ENCODE measurements at places on chromosomes 2 and 18.

DNA sequence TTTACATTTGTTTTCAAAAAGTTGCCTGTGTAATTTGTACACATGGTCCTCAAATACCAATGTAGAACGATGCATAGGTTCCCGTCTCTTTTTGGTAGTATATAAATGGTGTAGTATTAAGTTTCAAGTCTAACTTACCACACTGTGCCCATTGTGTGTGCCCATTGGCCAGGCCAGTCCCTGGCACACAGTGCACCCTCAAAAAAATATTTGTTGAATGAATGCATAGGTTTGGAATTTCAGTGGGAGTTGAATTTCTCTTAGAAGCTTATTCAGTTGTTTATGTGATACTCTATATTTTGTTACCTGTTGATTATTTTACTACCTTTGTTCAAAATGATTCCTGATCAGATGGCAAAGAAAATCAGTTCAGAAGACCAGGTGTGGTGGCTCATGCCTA lies 30.1 kb downstream of the IDH1 start:
- no peak for DNase-seq

DNA sequence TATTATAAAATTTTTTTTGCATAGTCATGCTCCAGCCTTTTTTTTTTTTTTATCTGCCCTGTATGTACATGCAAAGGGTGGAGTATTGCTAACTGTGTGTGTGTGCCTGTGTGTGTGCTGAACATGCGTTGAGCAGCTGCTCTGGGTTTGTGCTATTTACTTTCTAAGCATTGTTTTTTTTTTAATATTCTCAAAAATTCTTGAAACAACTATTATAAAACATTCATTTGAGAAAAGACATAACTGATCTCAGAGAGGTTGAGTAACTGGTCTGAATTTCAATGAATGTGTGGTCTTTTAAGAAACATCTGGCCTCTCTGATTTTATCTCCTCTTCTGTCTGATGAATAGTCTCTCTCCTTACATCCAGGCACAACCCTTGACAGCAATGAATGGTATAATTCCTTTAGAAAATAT lies 366.0 kb upstream of the SLC14A2 start:
- DNase-seq: no peak

GRCh38 chr18:47036927-47037578 lies 1.6 kb upstream of the ELOA2 start:
- no peak for DNase-seq

DNA sequence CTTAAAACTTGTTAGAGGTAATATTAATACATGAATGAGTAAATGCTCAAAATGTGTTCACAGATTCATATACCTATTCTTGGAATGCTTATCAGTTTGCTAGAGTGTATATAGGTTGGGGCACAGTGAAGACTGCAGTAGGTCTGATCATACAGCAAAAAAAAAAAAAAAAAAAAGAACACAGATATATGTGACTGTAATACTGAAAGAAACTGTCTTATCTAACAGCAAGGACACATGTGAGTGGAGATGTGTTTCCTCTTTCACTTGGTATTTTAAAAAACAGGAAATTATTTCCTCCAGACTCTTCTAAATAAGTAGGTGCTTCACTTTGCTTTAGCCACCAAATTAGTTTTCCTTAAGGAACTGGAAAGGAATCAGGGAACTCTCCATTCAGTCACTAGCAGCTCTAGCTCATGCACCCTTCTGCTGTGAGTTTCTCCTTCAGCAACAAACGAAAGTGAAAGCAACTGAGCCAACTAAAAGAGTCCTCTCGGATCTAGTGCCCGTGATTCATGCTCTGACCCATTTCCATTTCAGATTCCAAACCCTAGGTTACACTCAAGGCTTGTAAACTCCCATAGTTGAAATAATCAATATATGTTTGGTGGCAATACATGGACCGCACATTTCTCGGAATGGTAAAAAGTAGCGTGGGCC lies 98.5 kb downstream of the DSEL start:
- DNase-seq: no peak

GRCh38 chr2:237253046-237253702 lies 160.8 kb downstream of the COL6A3 start:
- no peak for DNase-seq

DNA sequence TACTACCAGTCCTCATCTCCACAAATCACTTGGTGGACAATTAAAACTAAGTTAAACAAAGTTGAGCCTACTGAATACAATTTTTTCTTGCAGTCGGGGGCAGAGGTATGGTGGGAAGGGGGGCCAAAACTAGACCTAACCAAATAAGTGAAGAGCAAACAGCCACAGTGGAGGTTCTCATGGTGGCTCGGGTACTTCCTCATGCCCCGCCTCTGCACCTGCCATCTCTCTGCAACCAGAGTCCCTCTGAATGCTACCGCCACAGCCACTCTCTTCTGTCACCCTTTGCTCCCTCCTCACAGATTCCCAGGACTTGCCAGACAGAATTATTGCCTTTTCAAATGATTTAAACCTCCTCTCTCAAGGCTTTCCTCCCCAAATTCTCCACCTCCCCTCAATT lies 204.2 kb downstream of the TMEM247 start:
- no peak for DNase-seq

- no peak for DNase-seq
These were observed 170.0 kb downstream of the EPHA4 start for GRCh38 chr2:221402072-221402471.

- DNase-seq: no peak
These were observed 1.7 kb downstream of the METTL4 start for GRCh38 chr18:2569338-2570207.

GRCh38 chr18:59907660-59908059 lies 7.9 kb downstream of the PMAIP1 start:
- DNase-seq: no peak

GRCh38 chr18:43061816-43062215 lies 53.7 kb downstream of the RIT2 start:
- DNase-seq: no peak

Measured in urinary bladder (tissue), 4 donors.